DMS153 (cell line): ENCODE measurements at places on chromosomes 5 and 9.
A peak's percentile ranks its signal among the peaks of the same experiment; 100 is the strongest.

GRCh38 chr5:116571568-116572349 is 2.9 kb downstream of the SEMA6A start:
- no peak for DNase-seq

DNA sequence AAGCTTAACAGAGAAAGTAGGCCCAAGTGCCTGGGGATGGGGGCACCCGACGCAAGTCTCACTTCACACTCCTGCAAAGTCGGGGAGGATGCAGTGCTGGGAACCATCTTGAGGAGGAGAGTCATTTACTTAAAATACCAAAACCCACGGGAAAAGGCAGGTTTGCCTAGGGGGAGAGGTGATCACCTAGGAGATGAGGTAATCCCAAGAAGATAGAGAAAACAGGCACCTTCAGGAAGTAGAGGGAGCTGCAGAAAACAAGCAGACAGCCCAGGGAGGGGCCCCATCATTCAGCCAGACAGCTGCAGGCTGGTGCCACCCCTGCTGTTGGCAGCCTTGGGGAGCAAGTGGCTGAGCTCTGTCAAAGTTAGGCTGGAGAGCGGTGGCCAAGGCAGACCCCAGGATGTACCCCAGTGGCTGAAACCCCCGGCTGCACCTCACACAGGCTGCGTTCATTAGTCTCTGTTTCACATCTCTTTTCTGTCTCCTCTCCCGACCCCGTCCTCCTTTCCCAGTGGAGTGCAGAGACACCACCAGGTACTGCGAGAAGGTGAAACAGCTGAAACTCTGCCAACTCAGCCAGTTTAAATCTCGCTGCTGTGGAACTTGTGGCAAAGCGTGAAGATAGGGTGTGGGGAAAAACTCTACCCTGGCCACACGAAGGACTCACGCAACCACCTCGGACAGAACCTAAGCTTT is 124.9 kb downstream of the SAXO1 start:
- DNase-seq: no peak

- no peak for DNase-seq
These were observed 30.6 kb downstream of the HTR4 start for GRCh38 chr5:148623741-148624140.

DNA sequence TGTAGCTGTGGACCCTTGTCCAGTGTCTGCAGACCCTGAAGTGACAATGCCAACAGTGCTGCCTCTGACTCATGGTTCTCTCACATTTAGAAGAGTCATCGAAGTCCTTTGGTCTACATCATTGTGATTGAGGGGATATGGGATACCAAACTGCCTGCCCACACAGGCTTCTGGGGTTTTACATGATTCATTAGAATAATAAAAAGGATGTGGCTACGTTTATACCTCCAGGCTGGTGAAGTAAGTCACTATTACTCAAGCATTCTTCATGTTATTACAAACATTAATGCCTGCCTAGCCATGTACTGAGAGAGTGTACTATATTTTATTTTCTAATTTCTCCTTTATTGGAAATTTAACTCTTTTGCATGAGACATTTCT is 365.7 kb downstream of the SPATA31D1 start:
- DNase-seq: no peak

DNA sequence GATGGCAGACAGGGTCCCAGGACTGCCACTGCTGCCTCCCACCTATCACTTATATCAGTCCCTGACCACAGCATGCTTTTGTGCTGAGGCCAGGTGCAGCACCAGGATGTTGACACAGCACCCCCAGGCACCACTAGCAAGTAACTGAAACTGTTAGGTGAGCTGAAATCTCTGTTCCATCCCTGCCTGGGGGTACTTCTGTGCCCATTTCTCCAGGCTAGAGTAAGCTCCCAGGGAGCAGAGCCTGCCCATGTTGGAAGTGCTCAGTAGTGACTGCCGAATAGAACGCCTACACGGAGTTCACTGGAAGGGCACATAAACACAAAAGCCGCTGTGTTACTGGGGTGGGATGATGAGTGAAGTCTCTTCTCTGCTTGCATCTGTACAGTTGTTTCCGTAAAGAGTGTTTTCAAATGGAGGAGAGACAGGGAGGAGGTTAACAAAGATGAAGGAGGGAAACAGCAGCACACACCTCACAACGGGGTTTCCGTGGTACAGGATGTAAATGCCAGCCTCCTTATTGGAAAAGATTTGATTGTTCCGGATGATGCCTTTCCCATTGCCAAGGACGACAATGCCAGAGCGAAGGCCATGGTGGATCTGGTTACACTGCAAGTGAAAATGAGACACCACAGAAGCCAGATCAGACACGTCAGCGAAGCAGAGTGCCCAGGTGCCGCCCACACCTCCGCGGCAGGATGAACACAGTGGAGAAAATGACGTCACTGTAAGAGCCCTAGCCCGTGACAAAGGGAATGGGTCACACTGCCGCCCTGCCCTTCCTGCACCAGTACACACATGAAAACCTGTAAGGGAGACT is 43.1 kb downstream of the POLR1E start:
- peak; percentile 94 for DNase-seq

GRCh38 chr5:82396396-82396795 is 118.2 kb upstream of the RPS23 start:
- no peak for DNase-seq

- DNase-seq: no peak
These were observed 72.8 kb upstream of the SGCD start for GRCh38 chr5:156254196-156254595.

GRCh38 chr9:35687972-35688557 is 1.7 kb downstream of the TPM2 start:
- no peak for DNase-seq

GRCh38 chr5:171450423-171451331 is 31.2 kb downstream of the FGF18 start:
- DNase-seq: no peak

DNA sequence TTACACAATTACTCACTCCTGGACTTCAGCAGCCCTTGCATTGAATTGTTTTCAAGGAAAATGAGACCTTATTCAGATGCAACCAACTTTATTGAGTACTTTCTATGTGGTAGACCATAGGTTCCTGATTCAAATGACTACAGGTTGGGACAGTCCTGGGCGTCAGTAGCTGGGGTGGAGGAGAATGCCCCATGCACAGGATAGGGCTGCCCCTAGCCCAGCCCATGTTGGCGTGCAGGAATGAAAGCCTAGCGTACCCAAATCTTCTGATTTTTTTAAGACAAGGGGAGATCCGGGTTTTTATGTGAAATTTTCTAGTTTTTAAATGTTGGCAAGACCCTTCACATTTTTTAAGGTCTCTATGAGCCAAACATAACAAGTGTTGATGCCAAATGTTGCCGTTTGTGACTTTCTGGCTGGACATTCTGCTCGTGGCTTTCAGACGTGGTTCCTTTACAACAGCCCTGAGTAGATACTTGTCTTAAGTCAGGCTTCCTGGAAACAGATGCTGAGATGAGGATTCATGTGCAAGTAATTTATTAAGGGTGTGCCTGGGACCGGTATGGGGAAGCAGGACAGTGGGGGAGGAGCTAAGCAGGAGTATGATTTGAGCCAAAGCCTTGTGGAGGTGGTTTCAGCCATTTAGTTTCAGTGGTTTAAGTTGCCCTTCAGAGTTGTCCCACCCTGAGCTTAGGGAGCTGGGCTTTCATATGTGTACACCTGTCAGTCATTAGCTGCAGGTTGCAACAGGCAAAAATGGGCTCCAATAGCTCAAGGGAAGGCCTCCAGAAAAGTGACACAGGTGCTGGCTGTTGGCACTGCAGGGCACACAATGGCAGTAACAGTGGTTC is 154.1 kb downstream of the NTRK2 start:
- DNase-seq: no peak

GRCh38 chr9:74431467-74431866 is 65.7 kb upstream of the RORB start:
- no peak for DNase-seq
